Umbilical cord (tissue), 2 donors: ENCODE measurements at places on chromosomes 3 and 15.

DNA sequence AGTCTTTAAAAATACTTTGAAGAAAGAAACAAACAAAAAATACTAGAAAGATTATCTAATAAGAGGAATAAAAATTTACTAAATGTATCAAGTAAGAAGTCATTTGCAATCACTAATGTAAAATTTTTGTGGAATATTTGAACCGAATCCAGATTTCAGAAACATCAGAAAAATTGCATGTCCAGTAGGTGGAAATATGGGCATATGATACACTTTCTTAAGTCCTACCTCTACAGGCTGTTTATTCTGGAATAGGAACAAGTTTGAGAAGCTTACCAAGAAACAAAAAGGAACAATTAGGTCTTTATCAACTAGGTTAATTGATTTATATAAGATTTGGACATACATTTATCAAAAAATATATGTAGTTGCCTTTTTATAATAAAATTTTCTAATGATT, 292.9 kb upstream of the ROBO1 start:
- DNase-seq = peak; percentile 1

DNA sequence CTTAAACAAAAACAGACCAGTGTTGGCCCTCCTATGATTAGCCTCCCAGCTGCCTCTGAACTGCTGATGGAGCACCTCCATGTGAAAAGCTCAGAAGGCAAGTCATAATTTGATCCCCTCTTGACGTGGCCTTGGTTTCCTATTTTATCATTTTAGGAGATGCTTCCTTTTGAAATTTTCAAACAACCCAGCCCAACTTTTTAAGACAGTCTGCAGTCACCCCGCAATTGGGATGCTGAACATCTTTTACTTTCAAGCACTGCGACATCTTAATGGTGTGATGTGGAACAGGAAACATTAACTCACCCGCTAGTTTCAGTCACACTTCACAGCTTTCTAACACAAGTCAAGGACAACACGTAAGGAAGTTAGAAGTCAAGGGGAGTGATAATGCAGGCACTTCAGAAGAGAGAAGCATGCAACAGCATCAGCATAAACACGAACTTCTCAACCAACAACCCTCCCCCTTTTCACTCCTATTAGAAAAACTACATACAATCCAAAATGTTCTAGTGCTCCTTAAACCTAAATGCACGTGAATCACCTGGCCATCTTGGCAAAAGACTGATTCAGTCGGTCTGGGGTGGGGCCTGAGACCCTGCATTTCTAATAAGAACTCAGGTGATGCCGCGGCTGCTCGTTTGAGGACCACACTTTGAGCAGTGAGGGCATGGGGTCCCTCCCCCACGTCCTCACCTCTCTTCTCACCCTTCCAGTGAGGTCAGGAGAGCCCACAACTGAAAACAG, 161.5 kb downstream of the FOXP1 start:
- DNase-seq = no peak

DNA sequence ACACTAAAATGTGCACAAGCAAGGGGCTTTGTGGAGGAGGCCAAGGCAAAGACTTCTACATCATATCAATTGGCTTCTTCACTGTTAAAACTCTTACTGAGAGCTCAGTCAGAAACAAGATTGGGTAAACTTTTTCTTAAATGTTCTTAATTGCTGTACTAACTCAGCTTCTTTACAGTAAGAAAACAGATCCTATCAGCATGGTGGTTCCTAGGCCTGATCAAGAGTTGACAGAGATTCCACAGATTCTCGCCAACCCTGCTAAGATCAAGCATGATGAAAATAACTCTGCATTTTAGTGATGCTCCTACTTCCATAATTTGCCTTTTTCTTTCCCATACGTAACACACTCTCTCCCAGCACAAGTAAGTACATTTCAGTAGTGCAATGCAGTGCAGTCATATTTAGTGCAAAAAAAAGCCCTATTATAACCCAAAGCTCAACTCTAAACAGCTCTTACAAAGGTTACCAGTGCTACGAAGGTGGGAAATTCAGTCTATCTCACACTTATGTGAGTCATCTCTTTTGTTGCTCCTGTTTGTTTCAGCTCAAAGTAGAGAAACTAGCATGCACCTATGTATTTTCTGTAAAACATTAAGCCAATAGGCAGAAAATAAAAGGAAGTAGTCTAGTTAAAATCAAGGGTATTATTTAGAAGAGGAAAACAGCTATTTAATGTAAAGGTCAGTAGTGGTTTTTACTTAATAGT, 29.9 kb downstream of the TIGIT start:
- no peak for DNase-seq

- no peak for DNase-seq
Measured at GRCh38 chr3:113698213-113698742, 1.8 kb upstream of the USF3 start.

DNA sequence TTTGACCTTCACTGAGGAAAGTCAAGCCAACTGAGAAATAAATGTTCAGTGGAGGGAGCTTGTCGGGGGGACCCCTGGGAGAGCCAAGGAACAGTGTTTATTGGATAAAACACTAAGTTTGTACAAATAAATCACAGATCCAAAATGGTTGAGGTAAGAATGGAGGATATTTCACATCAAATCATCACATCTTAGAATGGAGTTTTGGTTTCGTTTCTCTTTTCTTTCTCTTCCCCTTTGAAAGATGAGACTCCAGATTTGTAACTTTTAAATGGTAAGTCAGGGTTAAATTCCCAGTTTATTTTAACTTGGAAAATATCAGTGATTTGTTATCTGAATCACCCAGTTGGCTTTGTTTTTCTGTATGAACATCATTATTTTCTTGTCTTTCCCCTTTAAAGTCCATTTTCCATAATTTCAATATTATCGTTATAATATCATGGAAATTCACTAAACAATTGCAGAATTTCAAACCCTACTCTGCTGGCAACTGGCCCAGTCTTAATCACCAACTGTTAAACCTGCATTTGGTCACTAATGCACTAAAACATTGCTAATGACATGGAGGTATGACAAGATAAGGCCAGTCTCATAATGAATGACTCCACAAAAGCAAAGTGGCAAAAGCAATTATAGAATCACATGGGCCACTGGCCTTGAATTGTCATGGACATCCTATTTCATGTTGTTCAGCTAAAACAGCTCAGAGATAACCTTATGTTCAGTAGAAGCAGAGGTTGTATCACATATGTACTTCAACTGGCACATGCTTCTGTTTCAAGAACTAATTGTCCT, 295.1 kb downstream of the SHOX2 start:
- no peak for DNase-seq

DNA sequence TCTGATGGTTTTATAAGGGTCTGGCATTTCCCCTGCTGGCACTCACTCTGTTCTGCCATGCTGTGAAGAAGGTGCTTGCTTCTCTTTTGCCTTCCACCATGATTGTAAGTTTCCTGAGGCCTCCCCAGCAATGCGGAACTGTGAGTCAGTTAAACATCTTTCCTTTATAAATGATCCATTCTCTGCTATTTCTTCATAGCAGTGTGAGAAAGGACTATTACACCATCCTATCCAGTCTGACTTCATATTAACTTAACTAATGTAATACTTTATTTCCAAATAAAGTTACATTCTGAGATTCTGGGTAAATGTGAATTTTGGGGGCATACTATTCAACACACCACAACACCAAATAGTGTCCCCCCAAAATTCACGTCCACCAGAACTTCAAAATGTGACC, 22.2 kb upstream of the MAP3K13 start:
- no peak for DNase-seq
